Anterior cingulate cortex (tissue), 58 donors: ENCODE measurements at places on chromosomes 3 and 15.

DNA sequence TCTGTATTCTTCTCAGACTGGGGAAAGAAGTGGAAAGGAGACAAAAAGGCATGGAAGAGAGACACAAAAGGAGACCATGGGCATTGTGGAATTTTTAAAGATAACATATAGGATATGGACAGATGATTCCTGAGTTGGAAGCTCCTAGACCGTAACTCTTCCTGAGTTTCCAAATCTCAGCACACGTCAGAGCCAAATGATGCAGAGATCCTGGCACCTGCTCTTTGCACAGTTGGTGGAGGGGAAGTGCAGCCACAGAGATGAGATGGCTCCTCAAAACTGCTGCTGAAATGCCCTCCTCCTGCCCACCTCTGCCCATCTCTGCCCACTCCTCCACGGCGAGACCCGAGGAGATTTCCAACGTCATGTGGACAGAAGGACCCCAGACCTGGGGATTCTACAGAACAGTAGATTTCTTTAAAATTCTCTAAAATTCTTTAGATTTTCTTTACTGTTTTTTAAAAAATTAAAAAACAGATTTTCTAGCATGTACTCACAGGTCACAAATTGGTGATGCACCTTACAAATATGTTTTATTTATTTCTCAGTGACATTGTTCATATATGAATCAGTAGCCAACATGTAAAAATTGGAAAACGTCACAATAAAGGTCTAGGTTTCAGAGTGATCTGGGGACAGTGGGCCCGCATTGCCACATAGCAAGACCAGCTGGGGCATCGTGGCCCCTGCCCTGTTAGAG, 8.1 kb downstream of the CPN2 start:
- DNase-seq = no peak

GRCh38 chr15:85963262-85963760, 116.4 kb upstream of the AGBL1 start:
- DNase-seq = no peak

DNA sequence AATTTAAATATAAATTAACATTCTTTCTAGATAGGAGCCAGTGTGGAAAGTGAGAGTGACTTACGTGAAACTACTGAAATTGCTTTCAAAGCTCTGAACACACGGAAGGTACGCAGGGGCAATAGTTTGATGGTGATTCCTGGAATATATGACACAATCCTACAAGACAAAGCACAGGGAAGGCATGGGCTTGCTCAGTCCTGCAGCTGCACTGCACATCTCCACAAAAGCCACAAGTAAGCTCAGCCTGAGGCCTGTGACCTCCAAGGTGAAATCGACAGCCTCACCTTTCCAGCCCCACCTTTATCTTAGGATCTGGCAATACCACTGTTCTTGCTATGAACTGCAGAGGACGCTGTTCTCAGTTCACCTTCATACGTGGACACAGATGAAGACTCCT, 109.3 kb upstream of the SCN10A start:
- DNase-seq = no peak

DNA sequence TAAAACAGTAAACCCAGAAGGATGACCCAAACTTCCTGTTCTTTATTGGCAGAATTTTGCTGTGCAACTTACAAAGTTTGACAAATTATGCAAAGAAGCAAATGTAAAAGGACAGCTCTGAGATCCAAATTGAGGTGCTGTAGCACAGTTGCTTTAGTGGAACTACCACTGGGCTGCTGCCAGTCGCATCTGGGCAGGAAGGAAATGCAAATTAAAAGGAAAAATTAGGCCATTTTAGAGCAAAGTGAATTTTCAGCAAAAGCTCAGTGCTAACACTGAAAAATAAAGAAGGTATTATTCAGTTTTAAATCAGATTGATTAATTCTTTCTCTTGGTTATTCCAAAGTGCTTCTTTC, 104.5 kb downstream of the ZMAT3 start:
- DNase-seq = peak; percentile 37

- DNase-seq = no peak
Measured at GRCh38 chr15:90126022-90126421, 23.8 kb upstream of the IDH2 start.
